ENCODE measurements at places on chromosomes 7 and 10.

GRCh38 chr10:6337382-6337781 is 134.7 kb downstream of the PFKFB3 start:
- DNase-seq, result no peak

DNA sequence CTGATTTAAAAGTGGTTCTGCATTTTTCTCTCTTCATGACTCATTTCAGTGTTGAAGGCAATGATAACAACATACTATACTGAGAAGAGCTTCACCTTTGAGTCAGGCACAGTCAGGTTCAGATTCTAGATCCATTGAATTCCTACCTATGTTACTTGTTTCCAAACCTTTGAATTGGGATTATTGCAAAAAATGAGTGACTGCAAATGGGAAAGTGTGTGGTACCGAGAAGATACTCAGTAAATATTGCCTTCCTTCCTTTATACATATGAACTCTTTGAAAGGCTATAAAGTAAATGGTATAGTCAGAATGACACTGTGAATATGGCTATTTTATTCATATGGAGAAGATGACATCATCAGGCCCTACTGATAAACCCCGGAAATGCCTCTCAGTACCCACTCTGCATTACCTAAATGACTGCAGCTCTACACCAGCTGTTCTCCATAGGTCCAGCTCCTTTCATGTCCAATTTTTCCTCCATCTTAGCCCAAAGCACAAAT is 66.7 kb upstream of the FGL2 start:
- no peak for DNase-seq

DNA sequence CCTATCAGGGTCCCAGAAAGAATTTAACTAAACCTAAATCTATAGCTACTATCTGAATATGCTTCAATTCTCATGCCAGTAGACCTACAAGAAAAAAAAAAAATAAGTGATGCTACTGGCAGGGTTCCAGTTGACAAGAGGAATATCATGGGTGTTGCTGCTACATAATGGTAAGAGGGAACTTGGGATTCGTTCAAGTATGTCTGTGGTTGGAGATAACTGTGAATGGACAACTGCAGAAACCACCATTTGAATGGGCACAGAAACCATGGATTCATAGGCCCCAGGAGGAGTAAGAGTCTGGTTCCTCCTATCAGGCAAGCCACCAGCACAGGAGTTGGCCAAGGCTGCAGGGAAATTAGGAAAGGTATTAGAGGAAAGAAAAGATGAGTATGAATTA is 287.6 kb upstream of the HGF start:
- DNase-seq, result no peak

- DNase-seq, result no peak
Measured at GRCh38 chr7:25789701-25790640, 362.0 kb upstream of the NFE2L3 start.

- DNase-seq, result no peak
Measured at GRCh38 chr10:130652964-130653578, 516.9 kb downstream of the GLRX3 start.

All from stimulated activated CD4-positive, alpha-beta T cell treated with anti-CD3 and anti-CD28 coated beads, Interleukin-1b, Interleukin-23, amount 100 ng/mL, for 1 hour (primary cell).